Naive thymus-derived CD8-positive, alpha-beta T cell (primary cell): ENCODE measurements at places on chromosomes 1 and 21.

GRCh38 chr1:81224222-81224621 is 576.5 kb upstream of the ADGRL2 start:
- no peaks in the 10 kb centered on the region for H3K4me1 ChIP-seq
- H3K4me3 ChIP-seq, result no peak overlapping the region
- H3K27me3 ChIP-seq, result no peaks in the 10 kb centered on the region
- H3K27ac ChIP-seq, result no peak overlapping the region
- H3K36me3 ChIP-seq, result no peaks in the 10 kb centered on the region

- DNase-seq, result no peak
- no peak overlapping the region for H3K4me3 ChIP-seq
- no peak overlapping the region for H3K27ac ChIP-seq
- H3K4me1 ChIP-seq, result no peaks in the 10 kb centered on the region
Observed at GRCh38 chr1:72606216-72606810, 324.0 kb upstream of the NEGR1 start.

GRCh38 chr1:173126421-173126820 is 75.7 kb upstream of the TNFSF18 start:
- no peak for DNase-seq
- no peak overlapping the region for H3K27ac ChIP-seq
- no peaks in the 10 kb centered on the region for H3K36me3 ChIP-seq
- no peaks in the 10 kb centered on the region for H3K27me3 ChIP-seq
- no peak overlapping the region for H3K4me3 ChIP-seq

- H3K4me3 ChIP-seq, result no peak overlapping the region
- H3K4me1 ChIP-seq, result peaks cover 41% of the 10 kb centered on the region
- DNase-seq, result no peak
- H3K27me3 ChIP-seq, result no peaks in the 10 kb centered on the region
- H3K27ac ChIP-seq, result peak overlapping the region; percentile 52
Observed at GRCh38 chr21:37445228-37445627, 78.7 kb downstream of the DYRK1A start.

- H3K27ac ChIP-seq, result no peak overlapping the region
- DNase-seq, result no peak
- no peaks in the 10 kb centered on the region for H3K36me3 ChIP-seq
- no peaks in the 10 kb centered on the region for H3K4me1 ChIP-seq
- no peak overlapping the region for H3K4me3 ChIP-seq
- H3K27me3 ChIP-seq, result peaks cover 18% of the 10 kb centered on the region
Observed at GRCh38 chr1:153447498-153448170, 12.8 kb downstream of the S100A7 start.

GRCh38 chr1:28200234-28200873 is 23.9 kb upstream of the PTAFR start:
- H3K27ac ChIP-seq, result no peak overlapping the region
- DNase-seq, result no peak
- peak overlapping the region; percentile 67 for H3K4me3 ChIP-seq
- H3K4me1 ChIP-seq, result peaks cover 18% of the 10 kb centered on the region

DNA sequence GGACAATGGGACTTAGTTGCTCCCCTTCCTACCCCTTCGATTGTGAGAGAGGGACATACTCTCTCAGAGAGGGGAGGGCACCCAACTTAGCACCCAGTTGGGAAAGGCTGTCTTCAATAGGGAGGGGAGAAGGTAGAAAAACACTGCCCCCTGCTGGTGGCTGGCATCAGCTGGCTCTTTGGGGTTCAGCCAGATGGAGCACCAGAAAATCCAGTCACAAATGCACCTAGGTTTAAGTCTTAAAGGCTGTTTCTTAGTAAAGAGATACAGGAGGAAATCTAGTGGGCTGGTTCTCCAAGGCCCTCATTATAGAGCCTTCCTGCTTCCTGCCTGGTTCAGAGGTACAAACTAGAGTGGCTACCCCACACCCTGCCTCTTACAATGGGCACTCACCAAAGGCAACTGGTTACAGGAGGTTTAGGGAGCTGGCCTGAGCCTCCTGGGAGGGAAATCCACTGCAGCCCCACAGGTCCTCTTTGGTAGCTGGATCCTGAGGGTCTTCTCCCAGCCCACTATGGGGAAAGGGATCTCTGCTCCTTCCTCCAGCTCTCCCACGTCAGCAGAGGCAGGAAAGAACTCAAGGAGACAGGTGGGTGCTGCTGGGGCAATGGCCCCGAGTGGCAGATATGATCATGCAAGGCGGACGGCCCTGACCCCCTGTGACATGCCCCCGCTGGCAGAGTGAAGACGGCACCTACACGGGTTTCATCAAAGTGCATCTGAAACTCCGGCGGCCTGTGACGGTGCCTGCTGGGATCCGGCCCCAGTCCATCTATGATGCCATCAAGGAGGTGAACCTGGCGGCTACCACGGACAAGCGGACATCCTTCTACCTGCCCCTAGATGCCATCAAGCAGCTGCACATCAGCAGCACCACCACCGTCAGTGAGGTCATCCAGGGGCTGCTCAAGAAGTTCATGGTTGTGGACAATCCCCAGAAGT is 28.3 kb downstream of the EIF2D start:
- H3K27ac ChIP-seq, result peak overlapping the region; percentile 96
- no peaks in the 10 kb centered on the region for H3K27me3 ChIP-seq
- peak; percentile 82 for DNase-seq
- H3K4me1 ChIP-seq, result peaks cover 60% of the 10 kb centered on the region
- H3K4me3 ChIP-seq, result peak overlapping the region; percentile 88
- H3K36me3 ChIP-seq, result peaks cover 21% of the 10 kb centered on the region

- peak; percentile 63 for DNase-seq
- peak within 1 kb of the TSS; percentile 94 for H3K27ac ChIP-seq
- H3K27me3 ChIP-seq, result no peaks in the 10 kb centered on the region
- H3K4me1 ChIP-seq, result peaks cover 69% of the 10 kb centered on the region
- no peaks in the 10 kb centered on the region for H3K36me3 ChIP-seq
Observed at GRCh38 chr1:203765029-203765837, at the start of gene LAX1. TSS of gene LAX1 (plus strand) at chr1:203765183. CDS start at chr1:203765566, 383 bp downstream.

DNA sequence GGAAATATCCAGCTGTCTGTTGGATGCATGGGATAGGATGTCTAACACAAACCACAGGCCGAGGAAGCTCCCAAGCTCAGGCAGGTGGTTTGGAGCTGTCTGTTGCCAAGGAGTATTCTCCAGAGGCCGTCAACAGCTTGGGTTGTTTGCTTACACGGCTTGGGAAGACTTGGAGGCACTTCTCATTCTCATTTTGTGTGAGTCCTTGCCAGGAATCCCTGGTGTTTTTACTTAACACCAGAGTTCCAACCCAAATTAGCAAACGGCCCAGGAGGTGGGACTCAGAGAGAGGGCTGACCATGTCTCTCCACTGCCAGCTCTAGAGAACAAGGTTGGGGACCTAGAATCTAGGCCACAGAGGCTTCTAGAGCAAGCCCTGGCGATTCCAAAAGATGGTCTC is 72.7 kb upstream of the FAM20B start:
- H3K27me3 ChIP-seq, result peaks cover 9% of the 10 kb centered on the region
- H3K36me3 ChIP-seq, result no peaks in the 10 kb centered on the region
- no peaks in the 10 kb centered on the region for H3K4me1 ChIP-seq
- no peak overlapping the region for H3K4me3 ChIP-seq
- H3K27ac ChIP-seq, result no peak overlapping the region
